ENCODE measurements at places on chromosomes 12 and 14.

DNA sequence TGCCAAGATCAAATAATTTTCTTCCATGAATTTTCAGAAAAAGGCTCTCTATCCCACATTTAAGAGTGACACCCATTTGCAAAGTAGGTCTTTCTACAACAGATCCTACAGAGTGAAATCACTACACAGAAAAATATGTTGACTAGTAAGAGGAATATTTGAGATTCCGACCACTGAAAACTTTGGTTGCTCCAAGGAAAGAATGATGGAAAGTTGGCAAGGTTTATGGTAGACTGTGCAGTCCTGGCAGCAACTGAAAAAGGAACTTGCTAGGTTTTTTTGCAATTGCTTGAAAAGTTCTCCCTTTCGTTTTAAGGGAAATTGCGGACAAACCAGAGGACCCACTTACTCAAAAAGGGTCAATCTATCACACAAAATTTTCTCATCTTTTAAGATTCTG, 83.1 kb upstream of the TSPAN8 start:
- DNase-seq, result no peak

DNA sequence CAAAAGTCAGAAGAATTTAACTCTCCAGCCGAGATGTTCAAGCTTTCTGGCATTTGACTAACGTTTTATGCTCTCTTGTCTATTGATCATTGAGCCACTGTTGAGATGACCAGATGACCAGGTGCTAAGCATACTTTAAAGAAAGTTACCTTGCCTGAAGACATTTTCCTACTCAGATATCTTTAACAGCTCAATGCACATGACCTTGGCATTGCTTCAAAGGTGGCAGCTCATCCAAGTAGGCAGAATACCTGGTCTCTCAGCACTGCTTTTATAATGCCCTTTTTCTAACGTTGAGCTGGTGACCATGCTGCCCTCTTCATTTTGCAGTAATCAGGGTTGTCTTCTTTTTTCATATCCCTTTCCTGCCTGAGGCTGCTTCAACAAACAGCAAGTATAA, 358.1 kb downstream of the RAD51B start:
- no peak for DNase-seq

- no peak for DNase-seq
Measured at GRCh38 chr12:54439096-54439495, 20.0 kb upstream of the ITGA5 start.

DNA sequence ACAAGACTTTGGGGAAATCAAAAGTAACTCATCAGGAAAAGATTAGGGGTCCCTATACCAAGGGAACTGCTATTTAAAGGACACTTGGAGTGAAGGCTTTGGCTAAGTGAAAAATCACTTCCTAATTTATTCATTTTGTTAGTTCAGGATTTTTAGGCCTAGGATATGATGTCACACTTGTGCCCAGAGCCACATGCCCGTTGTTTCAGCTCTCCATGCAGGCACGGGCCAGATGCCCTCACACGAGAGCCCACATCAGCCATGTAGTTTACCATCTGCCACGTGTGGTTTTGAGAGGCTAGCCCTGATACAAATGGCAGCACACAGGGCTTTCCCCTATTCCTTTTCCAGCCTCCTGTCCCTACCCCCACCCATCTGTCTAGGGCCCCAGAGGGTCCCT, 11.9 kb upstream of the LRP1-AS start:
- no peak for DNase-seq

- DNase-seq, result no peak
Measured at GRCh38 chr12:28882444-28882843, 266.6 kb upstream of the FAR2 start.

DNA sequence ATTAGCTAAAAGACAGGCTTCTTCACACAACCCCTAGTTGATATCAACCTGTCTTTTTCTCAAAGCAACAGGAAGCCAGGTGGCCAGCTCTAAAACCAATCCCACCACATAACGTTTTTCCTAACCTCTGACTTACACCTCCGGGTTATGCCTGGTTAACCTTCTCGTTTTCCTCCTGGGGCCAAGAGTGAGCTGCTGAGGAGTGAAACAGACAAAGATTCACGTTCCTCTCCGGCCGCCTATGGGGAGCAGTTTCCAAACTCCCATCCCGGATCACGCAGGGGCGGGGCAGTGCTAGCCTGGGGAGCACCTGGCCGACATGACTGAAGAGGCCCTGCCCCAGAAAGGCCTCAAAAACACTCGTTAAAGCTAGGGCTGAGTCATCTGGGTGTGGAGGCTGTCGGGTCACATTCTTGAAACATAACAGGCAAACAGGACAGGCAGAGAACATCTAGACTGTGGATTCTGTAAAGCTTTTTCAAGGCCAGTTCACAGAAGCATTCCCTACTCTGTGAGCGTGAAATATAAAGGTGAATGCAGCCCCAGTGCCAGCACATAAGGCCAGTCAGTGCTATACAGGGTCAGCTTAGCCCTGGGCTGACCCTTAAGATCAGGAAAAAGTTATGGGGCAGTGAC, 25.9 kb upstream of the LGALS3 start:
- DNase-seq, result peak; percentile 71

- DNase-seq, result no peak
Measured at GRCh38 chr14:51138404-51139103, 43.6 kb upstream of the TRIM9 start.

DNA sequence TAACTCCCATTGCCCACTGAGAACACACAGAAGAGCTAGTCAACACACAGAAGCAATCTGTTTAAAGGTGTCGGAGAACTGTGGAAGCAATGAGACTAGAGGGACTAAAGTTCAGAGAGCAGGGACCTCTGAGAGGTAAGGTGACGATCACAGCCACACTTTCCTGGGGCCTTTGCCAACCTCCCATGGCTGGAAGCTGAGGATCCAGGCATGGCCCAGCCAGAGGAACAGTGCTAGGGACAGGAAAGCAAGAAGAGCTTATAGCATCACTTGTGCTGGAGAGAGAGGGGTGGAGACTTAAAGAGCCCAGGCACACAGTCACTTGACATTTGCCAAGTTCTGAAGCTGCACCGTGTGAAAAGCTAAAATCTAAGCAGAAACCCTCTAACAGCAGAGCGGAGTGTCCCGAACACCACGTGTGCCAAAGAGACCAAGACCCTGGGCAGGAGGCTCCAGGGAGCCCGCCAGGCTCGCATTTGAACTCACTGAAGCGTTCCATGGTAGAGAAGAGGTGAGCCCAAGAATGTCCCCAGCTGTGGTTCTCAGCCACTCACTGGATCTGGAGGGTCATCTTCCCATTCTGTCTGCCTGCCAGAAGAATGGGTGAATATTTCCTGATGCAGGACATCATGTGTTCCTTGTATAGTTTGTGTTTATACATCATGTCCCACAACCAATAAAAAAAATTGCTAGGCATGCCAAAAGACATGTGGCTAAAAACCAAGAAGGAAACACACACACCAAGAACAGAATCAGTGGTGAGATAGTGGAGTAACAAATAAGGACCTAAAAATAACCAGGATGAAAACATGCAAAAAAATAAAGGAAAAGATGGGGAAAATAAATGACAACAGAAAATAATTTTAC, 174.0 kb upstream of the C14orf180 start:
- DNase-seq, result no peak

GRCh38 chr12:45695035-45695434, 34.5 kb upstream of the ARID2 start:
- no peak for DNase-seq

DNA sequence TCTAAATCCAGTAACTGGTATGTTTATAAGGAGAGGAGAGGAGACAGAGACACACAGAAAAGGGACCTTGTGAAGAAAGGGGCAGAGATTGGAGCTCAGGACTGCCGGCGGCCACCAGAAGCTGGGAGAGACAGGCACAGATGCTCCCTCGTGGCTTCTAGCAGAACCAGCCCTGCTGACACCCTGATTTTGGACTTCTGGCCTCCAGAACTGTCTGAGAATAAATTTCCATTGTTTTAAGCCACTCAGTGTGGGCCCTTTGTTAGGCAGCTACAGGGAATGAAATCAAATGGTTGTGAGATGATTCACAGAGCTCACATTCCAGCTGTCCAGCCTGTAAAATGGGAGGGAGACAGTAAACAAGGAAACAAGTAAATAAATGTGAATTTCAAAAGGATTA, 47.6 kb downstream of the TMEM132C start:
- no peak for DNase-seq

GRCh38 chr14:95431199-95432143, 85.0 kb downstream of the SYNE3 start:
- DNase-seq, result no peak

DNA sequence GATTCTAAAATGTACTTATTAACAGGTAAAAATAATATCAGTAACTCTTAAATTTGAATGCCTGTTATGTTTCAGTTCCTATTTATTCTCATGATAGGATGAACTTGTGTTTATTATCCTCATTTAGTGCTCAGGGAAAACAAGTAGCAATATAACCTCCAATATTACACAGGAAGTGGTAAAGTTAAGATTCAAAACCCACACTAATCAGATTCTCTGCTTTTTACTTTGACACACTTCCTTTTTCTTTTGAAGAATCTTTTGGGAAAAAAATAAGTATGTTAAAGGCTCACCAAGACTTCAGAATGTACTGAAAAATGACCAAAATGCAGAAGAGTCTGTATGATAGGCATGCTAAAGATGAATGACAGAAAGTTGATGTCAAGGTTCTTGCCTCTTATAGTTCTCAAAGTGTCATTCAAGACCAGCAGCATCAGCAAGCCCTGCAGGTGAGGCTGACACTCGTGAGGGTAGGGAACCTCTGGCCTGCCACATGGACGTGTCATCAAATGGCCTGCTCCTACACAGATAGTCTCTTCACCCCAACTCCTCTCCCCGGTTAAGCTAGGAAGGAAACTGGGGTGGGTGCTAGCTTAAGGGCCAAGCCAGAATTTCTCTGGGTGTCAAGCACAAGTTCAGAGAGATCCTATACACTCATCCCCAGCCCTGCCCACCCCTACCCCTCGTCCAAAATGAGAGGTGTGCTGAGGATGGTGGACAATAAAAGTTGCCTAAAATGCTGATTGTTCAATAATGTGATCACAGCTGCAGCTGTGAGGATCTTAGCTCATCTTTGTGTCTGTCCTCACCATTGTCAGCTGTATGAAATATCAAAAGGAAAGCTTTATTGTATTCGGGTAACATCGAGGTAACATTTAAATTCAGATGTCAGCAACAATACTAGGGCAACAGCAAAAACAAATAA, 6.3 kb downstream of the TBPL2 start:
- DNase-seq, result no peak
